ENCODE measurements at places on chromosomes 12 and 14.

GRCh38 chr12:39395866-39396265 is 47.1 kb downstream of the KIF21A start:
- DNase-seq = no peak

DNA sequence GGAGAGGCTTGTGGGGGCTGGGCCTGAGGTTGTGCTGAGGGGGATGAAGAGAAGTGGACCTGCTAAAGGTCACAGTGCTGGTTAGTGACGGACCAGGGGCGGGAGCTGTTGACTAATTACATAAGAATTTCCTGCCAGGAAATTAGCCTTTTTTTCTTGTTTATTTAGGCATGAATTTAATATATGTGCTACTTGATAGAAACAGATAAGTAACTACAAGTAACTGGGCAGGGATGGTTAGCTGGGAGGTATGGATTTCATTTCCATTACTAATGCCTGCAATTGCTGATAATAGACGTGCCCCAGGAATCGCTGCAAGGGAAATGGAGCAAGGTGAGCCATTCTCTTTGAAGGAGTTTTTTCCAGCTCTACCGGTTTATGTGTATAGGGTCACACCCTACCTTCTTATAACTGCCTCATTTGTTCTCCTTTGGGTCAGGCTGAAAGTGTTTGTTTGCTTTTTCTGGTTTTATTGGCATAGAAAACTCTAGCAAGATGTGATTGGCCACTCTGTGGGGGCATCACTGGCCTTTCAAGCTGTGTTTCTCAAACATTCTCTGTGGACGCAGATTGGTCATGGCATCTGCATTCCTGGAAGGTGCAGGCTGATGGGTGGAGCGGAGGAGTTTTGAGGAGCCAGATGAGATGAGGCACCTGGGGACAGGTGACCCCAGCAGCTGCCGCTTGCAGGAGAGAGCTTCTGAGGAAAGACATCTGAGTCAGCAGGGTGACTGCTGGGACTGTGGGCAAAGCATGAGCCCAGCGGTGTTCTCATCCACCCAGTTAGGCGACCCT is 19.0 kb upstream of the GPRC5A start:
- DNase-seq = no peak

DNA sequence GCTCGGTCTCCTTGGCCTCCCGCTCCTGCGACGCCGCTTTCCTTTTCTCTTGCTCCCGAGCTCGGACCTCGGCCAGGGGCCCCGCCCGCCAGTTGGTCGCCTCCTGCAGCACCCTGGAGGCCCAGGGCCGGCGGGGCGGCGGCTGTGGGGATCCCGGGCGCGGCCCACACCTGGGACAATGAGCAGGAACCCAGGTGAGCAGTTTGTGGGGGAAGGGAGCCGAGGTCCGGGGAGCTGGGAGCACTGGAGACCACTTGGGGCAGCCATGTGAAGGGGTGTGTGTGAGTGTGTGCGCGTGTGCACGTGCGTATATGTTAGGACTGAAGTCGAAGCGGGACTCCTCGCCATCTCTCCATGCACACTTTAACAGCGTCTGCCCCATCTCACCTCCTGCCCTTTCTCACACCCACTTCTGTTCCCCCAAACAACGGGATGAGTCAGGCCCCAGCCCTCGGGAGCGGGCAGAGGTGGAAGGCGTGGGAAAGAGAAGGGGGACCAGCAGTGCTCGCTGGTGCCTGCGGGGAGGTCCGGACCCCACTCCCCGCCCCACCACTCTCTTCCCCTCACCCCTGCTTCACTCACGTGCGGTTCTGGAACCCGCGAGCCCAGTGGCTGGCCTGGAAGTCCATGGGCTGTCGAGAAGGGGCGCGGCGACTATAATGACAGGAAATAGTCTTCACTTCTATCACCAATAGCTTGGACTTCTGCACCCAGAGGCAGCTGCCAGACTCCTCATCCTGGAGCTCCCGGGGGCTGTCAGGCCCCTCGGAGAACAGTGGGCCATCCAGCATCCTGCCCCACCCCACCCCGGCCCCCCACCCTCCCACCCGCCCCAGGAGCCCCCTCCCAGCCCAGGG is 450 bp downstream of the DDN start:
- DNase-seq = no peak

DNA sequence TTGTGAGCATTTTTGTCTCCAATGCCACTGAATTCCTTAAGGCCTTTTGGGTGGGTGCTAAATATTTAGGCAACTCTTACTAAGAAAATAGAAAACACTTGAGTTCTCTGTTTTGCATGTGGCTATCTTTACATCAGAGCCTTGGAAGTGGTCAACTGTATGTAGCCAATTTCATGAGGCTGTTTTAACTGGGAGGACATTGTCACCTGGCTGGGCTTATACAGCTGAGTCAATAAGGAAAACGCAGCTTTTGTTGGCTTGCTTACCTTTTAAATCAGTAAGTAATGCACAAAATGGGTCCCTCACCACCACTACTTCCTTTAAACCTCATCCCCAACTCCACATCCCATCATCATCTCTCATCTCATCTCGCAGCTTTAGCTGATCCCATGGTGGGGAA is 194.3 kb downstream of the RGS6 start:
- DNase-seq = no peak

GRCh38 chr14:104476437-104476836 is 103.1 kb upstream of the C14orf180 start:
- no peak for DNase-seq

- DNase-seq = no peak
Measured at GRCh38 chr12:22951206-22951605, 326.2 kb downstream of the ETNK1 start.

DNA sequence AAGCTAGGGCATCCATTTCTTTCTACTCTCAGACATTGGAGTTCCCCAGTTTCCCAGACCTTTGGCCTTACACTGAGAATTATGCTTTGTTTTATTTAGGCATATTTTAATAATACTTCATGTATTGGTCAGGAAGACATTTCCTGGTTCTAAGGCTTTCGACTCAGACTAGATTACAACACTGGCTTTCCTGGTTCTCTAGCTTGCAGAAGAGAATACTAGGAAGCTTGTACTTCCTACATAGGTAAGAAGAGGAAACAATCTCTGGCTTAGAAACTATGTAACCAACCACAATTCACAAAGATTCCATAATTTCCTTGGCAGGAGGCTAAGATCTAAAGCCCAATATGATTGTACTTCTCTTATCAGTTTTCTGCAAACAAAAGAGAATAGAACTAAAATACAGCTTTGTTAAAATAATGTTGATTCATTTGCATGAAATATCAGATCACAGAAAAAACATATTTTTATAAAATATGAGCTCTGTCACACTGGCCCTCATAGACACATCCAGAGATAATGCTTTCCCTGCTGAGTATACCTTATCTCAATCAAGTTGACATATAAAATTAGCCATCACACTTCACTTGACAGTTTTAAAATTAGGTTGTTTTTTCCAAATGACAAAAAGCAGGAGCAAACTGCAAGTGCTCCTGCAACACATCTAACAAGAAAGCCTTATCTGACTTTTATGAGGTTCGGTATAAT is 30.5 kb downstream of the CLEC2D start:
- no peak for DNase-seq

DNA sequence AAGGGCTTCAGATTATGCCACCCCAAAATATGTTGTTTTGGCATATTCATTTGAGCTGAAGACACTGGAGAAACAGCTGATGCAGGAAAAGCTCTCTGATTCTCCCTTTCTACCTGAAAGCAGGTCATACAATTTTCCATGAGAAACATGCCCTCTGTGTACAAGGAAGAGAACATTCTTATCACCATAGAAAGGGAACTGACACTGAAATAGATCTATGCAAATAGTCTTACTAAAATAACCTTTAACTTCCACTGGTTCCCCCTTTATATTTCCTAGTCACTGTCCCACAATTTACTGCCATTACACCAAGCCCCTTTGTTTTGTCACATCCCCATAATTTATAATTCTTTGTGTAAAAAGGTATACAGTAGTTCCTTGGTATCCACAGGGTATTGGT is 9.6 kb upstream of the PHC1 start:
- DNase-seq = no peak

DNA sequence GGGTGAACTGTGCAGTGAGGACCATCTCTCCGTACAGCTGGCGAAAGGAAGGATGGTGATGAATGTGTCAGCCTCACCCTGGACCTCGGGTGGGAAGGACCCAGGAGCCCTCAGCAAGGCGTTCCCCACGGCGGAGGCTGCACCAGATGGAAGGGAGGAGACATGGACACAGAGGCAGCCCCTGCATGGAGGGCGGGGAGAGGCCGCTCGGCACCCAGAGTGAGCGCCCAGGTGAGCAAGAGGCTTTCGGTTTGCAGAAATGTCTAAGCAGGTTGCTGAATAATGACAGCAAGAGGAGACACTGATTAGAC is 109.9 kb downstream of the PIWIL1 start:
- DNase-seq = no peak

GRCh38 chr14:76143642-76144041 is 8.1 kb upstream of the GPATCH2L start:
- DNase-seq = no peak

- no peak for DNase-seq
Measured at GRCh38 chr12:123962513-123962912, 10.1 kb downstream of the CCDC92 start.

DNA sequence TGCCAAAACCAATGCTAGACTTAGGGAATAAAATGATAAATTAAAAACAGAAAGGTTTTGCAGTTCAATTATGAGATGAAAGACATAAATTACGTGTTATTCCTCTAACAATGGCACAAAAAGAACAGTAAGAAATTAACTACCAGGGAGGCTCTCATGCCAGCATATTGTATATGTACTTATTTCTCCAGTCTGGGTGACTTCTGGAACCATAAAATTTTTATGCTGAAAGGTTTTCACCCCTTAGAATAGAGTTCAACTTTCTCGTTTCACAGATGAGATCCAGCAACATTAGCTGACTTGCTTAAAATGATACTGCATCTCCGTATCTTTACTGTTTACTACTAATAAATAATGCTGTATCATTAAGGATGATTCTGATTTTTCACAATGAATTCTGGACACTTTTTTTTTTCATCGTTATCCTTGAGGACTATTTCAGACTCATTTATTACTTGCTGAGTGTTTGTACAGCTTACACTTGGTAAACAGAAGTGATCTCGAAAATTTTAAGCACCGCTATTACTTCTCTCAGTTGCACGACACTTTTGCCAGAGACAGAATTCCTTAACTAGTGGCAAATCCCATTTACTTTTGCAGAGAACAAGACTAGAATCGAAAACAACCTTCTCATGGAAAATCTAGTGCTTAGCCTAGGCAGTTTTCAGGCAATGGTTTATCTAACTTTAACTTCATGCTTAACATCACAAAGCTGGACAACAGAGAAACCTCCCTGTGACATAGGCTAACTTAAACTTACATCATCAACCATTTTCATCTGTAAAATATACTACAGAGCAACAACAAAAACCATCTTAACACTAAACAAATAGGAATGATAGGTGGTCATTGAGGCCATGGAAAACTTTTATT is 2.7 kb downstream of the RSRC2 start:
- no peak for DNase-seq
